Hematopoietic multipotent progenitor cell (in vitro differentiated cells): ENCODE measurements at places on chromosomes 16 and 17. TPM values are rescaled to one million over a fixed set of nuclear protein-coding genes. Genes with fewer than 3 reads are reported as not detected.
A peak's percentile ranks its signal among the peaks of the same experiment; 100 is the strongest.

AP1G1 gene
- total RNA-seq: 40.7 TPM

APOH gene
- total RNA-seq: not detected

HBQ1 gene
- 3.8 TPM for total RNA-seq

- DNase-seq: peak; percentile 73
These were observed 9.9 kb downstream of the TMIGD1 start for GRCh38 chr17:30323895-30324319.

GRCh38 chr16:10919003-10919351 lies 23.3 kb downstream of the DEXI start:
- DNase-seq: no peak

GRCh38 chr17:43430936-43431713 lies 32.3 kb downstream of the ARL4D start:
- DNase-seq: no peak

DNA sequence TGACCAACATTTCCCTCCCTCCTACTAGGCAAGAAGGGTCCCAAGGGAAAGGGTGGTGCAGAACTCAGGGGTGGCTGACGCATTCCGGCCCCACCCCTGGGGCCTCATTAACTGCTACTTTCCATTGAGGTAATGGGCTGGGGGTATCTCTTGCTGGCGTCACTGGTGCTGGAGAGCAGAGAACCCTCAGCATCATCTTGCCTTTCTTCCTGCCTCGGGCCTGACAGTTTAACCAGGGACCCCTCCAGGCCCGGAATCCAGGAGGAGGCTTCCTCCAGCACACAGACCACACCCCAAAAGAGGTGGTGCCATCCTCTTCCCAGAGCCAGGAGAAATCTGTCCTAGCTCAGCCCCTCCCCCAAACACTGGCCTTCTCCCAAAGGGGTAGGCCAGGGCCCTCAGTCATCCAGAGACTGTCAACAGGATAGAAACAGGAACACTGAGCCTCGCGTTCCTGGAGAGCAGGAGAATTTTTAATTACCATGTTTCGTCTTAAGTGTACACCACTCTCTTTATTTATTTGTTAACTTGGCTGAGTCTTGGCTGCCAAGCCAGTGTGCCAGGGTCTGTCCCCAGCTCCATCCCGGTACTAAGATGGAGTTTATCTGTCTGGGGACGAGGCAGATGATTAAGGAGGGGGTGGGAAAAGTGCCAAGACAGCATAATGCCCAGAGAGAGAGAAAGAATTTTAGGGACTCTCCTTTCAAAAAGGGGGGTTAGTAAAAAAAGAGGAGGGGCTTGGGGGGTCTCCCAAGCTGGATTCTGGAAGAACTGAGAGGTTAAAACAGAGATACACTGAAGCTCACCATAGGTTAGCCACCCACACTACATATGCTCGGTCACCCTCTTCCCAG lies 5.1 kb downstream of the ETV4 start:
- no peak for DNase-seq

- DNase-seq: no peak
These were observed 140.8 kb downstream of the FTO start for GRCh38 chr16:53844804-53845203.

- DNase-seq: no peak
These were observed 23.8 kb upstream of the NAGLU start for GRCh38 chr17:42512246-42512645.

GRCh38 chr17:61335105-61335844 lies 64.4 kb upstream of the TBX2 start:
- DNase-seq: no peak

DNA sequence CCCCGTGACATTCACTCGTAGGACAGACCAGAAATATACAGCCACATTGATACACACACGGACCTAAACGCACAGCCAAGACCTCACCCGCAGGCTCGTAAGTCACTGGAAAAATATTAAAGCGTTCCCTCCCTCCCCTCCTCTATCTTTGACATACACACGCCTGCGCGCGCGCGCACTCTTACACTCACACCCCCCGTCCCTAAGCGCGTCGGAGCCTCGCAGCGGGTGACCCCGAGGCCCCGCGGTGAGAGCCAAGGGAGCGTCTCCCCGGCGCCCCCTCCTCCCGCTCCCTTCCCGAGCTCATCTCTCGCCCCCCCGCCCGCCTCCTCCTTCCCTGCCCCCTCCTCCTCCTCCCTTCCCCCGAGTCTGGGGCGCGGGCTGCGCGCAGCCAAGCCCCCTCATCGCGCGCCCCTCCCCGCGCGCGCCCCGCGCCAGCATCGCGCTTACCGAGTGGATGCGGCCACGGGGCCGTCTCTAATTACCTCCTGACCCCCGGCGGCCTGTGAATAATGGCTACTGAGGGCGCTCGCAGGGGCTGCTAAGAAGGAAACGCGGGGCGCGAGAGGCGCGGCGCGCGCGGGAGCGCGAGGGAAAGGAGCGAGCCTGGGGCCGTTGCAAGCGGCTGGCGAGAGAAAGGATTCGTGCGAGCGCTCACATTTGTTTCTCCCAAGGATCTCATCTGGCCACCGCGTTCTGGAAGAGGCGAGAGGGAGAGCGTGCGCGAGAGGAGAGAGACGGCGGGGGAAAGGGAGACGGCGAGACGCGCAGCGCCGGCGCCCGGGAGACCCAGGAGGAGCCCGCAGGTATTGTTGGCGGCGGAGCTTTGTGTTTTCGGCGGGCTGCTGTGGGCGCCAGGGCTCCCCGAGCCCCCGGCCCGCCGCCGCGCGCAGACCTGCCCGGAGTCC lies 42.4 kb downstream of the RAI1 start:
- DNase-seq: no peak

GRCh38 chr16:17131351-17131750 lies 339.4 kb downstream of the XYLT1 start:
- DNase-seq: no peak

DNA sequence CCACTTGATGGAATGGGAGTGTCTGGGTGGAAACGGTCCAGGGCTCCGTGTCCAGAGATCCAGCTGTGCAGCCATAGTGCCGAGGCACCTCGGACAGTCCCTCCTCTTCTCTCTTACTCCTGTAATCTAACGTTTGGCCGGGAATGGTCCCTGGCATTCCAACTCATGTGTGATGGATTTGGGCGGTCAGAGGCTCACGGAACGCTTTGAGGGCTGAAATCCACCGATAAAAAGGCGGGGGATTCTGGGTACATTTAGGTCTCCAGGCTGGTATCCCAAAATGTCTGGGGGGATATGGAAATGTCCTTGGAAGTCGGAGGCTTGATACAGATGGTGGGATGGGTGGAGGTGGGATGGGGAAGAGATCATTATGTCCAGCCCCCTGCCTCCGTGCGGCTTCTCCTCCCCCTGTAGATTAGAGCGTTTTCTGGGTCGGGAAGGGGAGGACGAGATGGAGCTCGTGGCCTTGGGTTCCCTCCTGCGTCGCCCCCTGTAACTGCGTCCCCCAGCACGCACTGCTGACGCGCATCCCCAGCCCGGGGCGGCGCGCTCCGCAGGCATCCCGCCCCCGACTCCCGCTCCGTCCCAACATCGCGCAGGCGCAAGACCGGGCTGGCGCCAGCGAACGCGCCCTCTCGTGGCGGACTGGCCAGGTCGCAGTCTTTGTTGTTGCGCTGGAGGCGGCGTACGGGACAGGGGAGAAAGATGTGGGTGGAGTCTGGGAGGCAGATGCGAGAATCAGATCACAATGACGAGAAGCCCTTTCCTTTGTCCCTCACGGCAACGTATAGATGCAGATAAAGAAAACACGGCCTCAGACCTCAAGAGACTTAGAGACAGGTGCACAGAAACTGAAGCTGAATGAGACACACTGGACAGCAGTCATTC lies 4.5 kb upstream of the SGCA start:
- DNase-seq: peak; percentile 96

- no peak for DNase-seq
These were observed 10.7 kb downstream of the C16orf95 start for GRCh38 chr16:87306516-87306915.
